ENCODE measurements at places on chromosomes 11 and 22.

DNA sequence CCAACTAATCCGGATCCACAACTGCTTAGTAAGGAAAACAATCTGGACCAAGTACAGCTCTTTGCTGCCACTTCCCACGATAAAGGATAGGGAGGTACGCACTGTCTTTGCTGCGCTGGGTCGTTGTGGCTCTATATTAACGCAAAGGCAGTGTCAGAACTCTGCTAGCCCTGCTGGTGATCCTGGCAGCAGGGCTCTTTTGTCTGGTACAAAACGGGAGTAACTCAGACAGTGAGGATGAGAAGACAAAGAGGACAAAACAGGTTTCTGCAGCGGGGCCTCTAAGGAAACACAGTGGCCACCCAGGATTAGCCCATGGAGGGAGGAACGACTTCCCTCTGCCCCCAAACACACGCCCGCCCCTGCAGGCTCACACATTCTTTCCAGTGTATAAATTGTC lies 26.1 kb downstream of the GAL start:
- no peak for DNase-seq

DNA sequence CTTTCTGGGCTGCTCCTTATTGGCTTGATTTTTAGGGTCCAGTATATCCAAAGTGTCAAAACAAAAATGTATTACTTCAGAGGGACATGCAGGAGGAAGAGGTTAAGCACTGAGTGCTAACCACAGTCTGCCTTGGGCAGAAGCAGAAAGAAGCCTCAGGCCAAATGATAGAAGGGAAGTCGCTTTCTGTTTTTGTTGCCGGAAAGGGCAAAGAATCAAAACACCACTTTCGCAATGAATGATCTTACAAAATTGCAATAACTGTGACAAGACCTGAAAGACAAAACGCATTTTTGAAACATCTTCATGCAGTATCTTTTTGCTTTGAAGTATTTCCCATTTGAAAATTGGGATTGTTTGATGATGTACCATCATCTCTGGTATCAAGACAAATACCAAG lies 70.1 kb upstream of the PICALM start:
- no peak for DNase-seq

- DNase-seq = no peak
Measured at GRCh38 chr22:28297504-28297903, 378.4 kb upstream of the PITPNB start.

- no peak for DNase-seq
Measured at GRCh38 chr22:39524753-39525657, 4.6 kb downstream of the ATF4 start.

DNA sequence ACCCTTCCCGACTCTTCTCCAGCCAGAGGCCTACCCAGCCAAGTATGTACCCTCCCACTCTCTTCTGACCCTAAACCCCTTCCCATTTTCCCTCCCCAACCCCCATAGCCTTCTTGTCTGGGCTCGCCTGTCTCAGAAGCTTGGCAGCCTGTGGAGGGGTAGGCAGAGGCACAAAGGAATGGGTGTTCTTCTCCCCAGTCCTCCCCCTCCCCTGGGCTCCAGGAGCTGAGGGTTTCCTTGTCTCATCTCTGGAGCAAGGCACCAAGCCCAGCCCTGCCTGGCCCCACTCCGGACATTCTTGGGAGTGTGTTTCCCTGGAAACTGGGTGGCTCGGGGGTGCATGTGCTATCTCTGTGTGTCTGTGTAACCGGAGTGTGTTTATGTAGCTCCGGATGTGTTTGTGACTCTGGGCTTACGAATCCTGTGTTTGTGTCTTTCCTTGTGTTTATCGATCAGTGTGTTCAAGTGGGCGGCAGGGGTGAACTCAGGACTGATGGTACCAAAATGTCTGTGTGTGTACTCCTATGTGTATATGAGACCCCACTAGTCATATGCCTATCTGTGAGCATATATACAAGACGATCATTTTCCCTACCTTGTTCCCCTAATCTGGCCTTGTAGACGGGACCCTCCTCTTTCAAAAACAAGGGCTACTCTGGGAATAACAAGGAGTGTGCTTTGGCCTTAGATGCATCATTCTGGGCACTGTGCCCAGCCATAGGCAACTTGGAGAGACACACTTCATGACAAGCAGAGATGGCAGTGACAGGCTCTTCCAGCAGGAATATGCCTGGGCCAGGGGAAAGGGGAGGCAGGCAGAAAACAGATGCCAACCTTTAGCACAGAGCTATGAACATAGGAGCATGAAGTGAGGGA lies 10.9 kb downstream of the PHLDB1 start:
- DNase-seq = no peak

DNA sequence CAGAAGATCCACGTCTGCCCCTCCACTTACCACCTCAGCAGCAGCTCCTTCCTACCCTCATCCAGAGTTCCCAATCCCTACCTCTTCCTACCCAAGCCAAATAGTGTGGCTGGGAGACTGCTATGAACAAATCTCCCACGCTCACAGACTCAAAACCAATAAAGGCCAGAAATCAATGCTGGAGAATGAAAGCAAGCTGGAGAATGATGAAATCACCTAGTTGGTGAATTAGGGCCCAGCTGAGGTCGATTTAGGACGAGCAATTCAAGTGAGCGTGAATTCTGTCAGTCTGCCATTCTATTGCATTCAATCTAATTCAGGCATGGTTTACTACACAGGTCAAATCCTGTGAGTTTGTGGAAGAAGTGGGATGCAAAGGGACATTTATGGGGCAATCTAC lies 22.5 kb downstream of the COMMD9 start:
- no peak for DNase-seq

GRCh38 chr11:93468290-93468689 lies 74.9 kb downstream of the SMCO4 start:
- no peak for DNase-seq

DNA sequence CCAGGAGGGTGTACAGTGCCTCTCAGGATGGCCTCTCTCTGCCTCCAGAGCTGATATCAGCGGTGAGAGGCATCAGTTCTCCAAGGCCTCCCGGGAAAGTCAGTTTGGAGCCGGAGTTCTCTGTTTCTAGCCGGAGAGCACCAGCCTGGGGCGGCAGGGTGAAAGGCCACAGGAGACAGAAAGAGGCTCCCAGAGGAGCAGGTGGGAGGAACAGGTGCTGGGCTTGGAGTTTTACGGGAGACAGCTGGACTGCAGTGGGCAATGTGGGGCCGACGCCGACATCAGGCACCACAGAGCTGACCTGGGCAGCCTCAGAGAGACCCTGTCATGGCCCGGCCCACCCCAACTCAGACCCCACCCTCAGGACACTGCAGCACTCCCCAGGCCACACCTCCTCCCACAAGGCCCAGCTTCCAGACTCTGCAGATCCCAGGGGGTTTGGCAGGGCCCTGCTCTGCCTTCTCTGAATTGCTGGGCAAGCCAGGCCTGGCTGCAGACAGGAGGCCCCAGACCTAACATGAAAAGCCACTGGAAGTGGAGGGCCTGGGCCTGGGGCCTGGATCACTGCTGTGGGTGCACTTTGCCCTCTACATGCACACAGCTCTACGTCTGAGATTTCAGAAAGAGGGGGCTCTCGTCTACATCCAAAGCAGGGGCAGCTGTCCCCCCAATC lies 885.6 kb downstream of the BRD1 start:
- no peak for DNase-seq

DNA sequence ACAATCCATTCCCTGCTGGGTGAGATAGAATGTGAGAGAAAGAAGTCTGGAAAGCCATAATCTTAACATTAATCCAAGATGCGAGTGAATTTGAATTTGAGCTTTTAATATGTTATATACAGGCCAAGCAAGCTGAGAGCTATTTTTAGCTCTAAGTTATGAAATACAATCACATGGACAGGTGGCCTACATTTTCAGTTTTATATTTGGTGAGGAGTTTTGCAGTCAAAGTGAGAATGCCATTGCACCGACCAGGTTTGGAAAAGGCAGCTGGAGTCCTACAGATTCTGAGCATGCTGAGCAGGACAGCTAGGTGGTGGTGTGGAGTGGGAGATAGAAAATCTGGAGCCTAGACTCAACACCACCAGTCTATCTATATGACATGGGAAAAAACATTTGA lies 12.0 kb downstream of the OR5B21 start:
- no peak for DNase-seq

DNA sequence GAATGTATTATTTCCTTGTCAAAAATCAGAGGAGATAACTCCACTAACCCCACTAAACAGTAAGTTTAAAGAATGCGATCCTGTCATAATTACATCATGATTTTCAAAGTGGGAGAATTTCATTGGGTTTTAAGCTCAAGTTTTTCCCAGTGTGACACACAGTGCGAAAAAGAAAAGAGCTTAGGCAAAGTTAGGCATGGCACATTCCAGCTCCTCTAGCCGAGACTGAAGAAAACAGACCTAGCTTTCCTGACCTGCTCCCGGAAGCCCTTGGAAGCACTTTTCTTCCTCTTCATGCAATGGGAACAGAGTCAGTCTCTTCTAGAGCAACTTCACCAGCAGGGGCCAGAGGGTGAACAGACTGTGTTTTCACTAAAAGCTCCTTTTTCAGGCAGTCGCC lies 76.6 kb upstream of the AKIP1 start:
- no peak for DNase-seq

- no peak for DNase-seq
Measured at GRCh38 chr11:87137711-87138110, 100.0 kb downstream of the TMEM135 start.

DNA sequence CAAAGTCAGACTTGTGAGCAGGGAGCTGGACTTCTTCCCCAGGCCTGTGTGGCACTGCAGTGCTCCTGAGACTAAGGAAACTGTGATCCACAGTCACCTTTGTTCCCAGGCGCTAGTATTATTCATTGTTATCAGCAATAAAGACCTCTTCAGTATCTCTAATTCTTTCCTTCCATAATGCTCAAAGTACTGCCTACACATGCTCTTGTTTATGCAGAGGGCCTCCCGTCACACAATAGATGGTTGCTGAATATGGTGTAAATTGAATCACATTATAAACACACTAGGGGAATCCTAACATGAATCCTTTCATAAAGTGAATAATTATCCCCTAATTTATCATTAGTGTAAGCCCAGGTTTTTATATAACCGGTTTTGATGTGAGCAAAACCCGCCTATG lies 493.3 kb downstream of the BUD13 start:
- DNase-seq = no peak

- no peak for DNase-seq
Measured at GRCh38 chr22:49261616-49262015, 566.1 kb downstream of the BRD1 start.

- no peak for DNase-seq
Measured at GRCh38 chr11:12358302-12359188, 18.8 kb upstream of the PARVA start.

DNA sequence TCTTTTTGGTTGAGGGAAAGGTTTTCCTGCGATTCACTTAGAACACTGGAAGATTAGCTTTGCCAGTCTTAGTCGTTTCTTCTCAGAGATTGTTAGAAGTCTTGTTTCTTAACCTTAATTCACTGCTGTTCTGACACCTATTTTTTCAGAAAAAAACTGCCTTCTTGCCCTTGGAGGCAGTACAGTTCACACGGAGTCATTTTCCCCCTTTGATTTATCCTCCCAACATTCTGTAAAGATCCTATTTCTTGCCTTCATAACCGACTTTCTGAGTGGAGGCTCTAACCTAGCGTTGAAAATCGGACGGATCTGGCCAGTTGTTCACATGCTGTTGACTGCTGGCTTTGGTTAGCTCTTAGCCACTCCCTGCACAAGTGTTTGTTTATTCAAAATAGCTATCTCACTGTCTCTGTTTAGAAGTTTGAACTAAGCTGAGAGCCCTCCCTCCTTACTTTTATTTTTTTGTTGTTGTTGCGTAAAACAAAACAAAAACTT lies 737 bp downstream of the BCL2L13 start:
- no peak for DNase-seq

DNA sequence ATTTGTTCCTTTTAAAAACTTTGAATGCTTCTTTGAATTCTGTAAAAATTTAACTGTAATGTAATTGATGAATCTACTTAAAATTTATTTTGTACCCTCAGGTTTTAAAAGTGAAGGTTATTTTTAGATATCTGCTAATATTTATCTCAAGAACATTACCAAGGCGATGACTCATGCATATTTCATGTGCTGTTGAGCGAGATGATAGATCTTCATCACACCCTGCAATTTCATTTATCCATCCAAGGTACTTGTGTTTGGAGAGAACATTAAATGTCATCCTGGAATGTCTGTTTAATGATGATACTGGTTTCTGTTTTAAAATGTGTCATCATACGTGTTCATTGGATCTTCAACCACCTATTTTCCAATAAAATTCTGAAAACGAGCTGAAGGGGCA lies 6.7 kb upstream of the OOSP4A start:
- DNase-seq = no peak

GRCh38 chr11:79388201-79388600 lies 52.6 kb downstream of the TENM4 start:
- DNase-seq = no peak

GRCh38 chr11:2205214-2205720 lies 33.7 kb upstream of the TH start:
- no peak for DNase-seq

- DNase-seq = no peak
Measured at GRCh38 chr11:36874291-36874690, 276.3 kb upstream of the RAG2 start.

GRCh38 chr22:20279662-20280134 lies 11.6 kb upstream of the RTN4R start:
- DNase-seq = no peak

- DNase-seq = no peak
Measured at GRCh38 chr11:70033711-70034070, 44.4 kb upstream of the ANO1 start.

GRCh38 chr11:47355283-47356128 lies 3.0 kb upstream of the MYBPC3 start:
- DNase-seq = no peak

DNA sequence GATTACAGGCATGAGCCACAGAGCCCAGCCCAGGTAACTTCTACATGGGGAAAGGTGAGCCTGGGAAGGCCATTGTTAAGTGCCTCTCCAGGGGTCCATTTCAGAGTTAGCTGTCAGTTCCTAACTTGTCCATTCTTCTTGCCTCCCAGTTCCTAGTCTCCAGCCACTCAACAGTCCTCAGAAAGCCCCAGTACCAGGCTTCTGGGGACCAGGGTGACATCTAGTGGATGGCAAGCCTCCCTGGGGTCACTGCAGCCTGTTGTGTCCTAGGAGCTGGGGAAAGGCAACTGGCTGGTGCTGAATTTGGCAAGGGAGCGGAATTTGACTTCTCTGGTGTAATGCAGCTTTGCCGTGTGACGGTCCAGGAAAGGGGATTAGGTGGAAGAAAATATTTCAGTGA lies 2.1 kb downstream of the LGALS12 start:
- no peak for DNase-seq

DNA sequence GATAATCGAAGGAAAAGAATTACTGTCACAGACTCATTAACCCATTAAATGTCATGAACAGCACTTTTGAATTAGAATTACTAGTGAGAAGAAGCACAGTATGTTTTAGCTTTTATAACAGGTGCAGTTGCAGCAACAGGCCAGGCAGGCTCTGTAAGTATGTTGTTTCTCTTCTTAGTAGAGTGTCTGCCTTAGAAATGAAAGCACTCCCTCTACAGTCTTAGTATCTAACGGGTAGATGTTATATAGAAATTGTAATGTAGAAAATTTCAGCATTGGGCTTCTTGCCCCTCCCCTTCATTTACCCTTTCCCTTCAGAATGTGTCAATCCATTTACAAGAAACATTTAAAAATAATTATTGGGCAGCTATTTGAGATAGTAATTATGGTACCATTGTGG lies 87.4 kb downstream of the HIPK3 start:
- DNase-seq = no peak
